Activated naive CD4-positive, alpha-beta T cell (primary cell): ENCODE measurements at places on chromosomes 6 and 20.

DNA sequence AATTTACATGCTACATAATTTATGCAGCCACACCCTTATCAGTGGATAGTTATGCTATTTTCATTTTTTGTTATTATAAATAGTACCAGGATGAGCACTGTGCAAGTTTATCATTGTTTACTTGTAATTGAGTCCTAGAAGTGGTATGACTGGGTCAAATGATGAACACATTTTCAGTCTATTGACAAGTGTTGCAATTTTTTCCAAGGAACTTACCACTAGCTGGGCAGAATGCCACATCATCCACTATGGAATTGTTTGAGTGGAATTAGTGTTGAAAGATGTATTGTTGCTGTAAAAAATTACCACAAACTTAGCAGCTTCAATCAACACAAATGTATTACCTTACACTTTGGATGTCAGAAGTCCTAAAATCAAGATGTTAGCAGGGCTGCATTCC lies 38.1 kb upstream of the OPN5 start:
- no peak for DNase-seq

DNA sequence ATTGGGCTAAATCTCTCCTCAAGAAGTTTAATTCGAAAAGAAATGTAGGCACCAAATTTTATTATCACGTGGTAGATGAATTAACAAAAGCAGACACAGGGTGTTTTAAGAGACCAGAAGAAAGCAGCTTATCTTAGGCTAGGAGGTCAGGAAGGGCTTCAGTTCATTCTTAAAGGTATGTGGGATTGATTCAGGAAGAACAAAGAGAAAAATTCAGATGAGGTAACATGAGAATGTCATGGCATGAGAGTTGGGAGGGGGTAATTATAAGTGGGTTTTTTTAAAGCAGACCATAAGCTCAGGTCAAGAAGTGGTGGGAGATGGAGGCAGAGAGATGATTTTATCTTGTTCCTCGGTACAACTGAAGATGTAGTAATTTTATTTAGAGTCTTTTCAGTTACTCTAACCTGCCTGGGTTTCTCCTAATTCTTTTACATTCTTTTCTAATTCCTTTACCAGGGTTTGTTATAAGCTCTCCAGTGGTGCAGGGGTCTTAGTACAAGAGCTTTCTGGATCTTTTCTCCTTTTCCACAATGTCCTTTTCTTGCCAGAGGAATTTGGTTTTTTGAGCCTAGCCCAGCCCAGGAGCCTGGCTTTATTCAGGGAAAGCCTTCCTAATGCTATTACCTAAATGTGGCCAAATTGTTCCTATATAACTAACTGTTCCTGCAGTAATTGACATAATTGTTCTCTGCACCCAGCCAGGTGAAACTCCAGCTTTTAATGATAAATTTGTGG lies 474.1 kb upstream of the BTBD3 start:
- no peak for DNase-seq

- no peak for DNase-seq
Observed at GRCh38 chr20:34583544-34583943, 25.0 kb downstream of the MAP1LC3A start.

DNA sequence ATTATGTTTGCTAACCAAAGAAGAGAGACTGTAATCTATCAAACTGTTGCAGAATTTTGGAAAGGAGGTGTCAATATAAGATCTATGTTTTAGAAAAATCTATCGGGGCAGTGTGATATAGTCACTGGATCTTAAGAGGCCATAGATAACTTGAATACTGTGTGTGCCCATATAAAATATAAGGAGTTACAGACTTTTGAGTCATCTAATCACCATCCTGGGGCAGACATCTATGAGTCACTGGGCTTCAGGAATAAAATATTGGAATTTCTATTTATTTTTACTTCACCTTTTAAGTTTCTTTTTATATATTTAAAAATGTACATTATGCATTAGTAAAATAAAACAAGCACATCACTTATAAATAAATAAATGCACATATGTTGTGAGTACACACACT lies 509.3 kb upstream of the MAN1A1 start:
- DNase-seq = no peak

DNA sequence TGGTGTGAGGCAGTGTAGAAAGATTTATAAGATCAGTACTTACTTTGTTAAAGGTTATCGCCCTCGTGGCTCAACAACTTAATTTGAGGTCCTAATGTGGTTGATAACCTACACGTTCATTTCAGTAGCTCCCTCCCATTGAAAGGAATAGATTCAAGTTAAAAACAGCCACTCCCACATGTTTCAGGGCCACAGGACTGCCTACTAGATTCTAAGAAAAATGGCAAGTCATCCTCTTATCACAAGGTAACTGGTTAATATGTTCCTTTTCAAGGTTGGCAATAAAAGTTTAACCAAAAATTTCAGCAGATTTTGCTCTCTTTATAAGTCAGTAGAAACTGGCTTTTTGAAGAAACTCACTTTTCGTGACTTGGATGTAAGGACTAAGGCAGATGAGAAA lies 17.1 kb downstream of the GSTA2 start:
- DNase-seq = no peak
